ENCODE measurements at places on chromosomes 1 and 21.
A peak's percentile ranks its signal among the peaks of the same experiment; 100 is the strongest.

GRCh38 chr1:18800258-18800657, 59.2 kb downstream of the TAS1R2 start:
- no peak for DNase-seq

- no peak for DNase-seq
Observed at GRCh38 chr21:28396421-28396820, 596.3 kb downstream of the LTN1 start.

DNA sequence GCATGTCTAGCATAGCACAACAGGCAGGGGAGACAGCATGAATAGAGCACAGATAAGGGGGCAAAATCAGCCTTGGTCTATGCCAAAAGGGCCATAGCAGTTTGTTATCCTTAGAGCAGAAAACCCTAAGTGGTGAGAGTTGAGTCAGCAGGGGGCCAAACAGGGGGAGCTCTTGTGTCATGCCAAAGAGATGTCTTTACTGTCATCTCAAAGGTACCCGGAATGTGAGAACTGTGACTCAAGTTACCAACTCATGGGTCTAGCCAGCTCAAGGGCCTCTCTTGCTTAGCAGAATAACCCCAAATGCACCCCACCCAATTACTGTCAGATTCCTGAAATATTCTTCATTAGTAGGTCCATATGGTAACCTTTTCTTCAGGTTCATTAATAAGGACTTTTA, 45.9 kb upstream of the NRDC start:
- DNase-seq, result peak; percentile 71

DNA sequence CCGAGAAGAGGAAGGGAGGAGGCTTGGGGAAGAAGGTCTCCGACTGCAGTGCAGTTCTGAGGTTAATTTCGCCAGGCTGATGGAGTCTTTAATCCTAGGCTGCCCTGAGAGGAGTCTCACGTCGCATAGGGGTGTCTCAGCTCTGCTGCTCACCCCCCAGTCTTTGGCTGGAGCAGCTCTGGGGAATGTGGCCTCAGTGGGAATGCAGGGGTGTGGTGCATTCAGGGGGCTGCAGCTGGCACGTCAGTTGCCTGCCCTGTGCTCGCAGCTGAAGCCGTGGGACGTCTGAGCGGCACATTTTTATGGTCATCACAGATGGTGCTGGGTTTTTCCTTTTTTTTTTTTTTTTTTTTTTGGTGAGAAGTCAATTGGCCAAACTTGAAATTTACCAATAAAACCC, 38.2 kb downstream of the ACTN2 start:
- no peak for DNase-seq

GRCh38 chr21:28078126-28078525, 914.6 kb downstream of the LTN1 start:
- DNase-seq, result no peak

DNA sequence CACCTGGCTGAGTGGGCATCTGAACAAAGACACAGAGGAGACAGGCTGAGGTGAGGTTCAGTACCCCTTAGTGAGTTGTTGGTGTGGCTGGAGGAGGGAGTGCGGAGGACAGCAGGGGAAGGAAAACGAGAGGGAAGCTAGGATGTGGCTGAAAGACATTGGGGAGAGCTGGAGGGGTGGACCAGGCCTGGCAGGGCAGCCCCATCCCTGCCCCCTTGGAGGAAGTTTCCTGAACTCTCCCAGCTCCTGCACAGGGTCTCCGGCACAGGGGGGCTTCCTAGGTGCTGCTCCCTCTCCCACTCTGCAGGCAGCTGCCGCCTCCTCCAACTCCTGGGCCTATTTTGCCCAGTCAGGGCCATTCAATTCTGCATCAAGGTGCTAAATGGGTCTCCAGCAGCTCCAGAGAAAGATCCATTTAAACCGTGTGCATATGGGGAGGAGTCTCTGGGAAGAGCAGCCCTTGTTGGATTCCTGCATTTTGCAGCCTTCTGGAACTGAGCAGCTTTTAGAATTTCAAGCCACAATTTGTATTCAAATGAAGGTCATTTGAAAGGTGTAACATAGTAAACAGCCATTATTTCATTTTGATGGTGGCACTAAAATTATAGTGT, 193.9 kb downstream of the CAMTA1 start:
- no peak for DNase-seq

- no peak for DNase-seq
Observed at GRCh38 chr21:33802481-33802880, 113.1 kb downstream of the ATP5PO start.

- no peak for DNase-seq
Observed at GRCh38 chr1:59816318-59816878, 1.6 kb downstream of the HOOK1 start.

- no peak for DNase-seq
Observed at GRCh38 chr1:64172458-64172983, 30.9 kb upstream of the UBE2U start.

GRCh38 chr1:110012100-110012780, 22.2 kb upstream of the STRIP1 start:
- no peak for DNase-seq

GRCh38 chr21:45562402-45562801, 20.2 kb upstream of the SLC19A1 start:
- DNase-seq, result no peak

DNA sequence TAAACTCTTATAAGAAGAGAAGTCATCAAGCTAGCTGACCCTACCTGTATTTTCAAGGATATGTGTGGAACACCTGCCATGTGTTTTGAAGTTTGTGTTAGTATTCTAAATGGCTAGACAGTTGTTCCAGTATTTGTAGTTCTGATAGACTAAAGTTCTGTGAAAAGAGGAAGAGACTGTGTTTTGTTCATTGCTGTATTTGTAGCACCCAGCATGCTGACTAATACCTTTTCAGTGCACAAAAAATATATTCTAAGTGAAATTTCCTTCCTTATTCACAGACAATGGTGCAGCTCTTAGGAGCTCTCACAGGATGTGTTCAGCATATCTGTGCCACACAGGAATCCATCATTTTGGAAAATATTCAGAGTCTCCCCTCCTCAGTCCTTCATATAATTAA, 8.2 kb upstream of the METTL18 start:
- DNase-seq, result no peak

- no peak for DNase-seq
Observed at GRCh38 chr1:111793923-111794322, 38.2 kb downstream of the DDX20 start.

DNA sequence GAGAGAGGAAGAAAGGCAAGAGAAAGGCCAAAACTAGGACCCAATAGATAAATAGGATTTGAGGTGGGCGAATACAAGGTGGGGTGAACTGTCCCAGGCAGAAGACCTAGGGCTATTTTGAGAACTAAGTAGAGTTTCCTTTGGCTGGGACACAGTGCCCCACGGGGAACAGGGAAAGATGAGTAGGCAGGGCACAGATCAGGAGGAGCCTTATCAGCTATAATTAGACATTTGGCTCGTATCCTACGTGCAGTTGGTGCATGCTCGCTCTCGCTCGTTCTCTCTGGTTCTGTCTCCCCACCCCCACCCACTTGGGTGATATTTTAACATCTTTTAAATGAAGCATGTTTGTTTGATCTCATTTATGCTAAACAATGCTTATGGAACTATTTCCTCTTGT, 235.0 kb upstream of the JUN start:
- no peak for DNase-seq

GRCh38 chr1:186745531-186746146, 65.4 kb upstream of the PTGS2 start:
- DNase-seq, result no peak

GRCh38 chr1:166876540-166876838, 425 bp upstream of the TADA1 start:
- DNase-seq, result no peak

GRCh38 chr1:240616018-240616417, 4.1 kb upstream of the GREM2 start:
- DNase-seq, result no peak

GRCh38 chr1:168405906-168406549, 125.4 kb downstream of the TBX19 start:
- DNase-seq, result no peak

DNA sequence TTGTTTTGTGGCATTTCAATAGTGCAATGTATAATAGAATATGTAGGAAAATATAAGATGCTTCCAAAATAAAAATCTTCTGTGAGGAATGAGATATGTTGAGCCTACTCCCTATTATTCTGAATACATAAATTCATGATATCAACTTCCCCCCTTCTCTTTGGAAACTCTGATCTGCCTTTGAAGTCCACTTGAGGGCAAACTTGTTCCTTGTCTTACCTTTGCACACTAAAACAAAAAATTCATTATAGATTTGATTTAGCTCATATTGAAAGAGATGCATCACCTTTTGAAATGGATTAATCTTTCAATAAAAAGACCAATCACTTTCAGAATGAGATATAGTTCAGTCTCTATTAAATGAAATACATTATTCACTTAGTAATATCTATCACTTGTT, 580.7 kb upstream of the ADGRL4 start:
- DNase-seq, result no peak

DNA sequence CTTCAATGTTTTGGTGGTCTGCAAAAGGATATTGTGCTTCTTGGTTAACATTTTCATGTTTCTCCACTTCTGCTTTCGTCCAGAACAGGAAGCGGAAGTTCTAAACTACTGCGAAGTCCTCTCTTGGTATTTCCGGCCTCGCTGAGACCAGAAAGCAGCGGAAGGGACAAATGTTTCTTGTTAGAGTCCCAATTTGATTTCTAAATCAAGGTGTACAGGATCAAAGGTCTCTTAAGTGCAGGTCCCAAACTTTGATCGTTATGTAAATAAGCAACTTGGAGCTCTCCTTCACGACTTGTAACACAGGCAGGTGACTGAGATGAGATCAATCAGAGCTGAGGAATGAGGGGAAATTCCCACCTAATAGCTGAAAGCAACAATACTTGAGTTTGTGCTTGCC, 40.1 kb upstream of the HMCN1 start:
- DNase-seq, result no peak

GRCh38 chr1:31215065-31215570, 24.6 kb downstream of the NKAIN1 start:
- no peak for DNase-seq

GRCh38 chr21:45226540-45227326, 61.0 kb downstream of the POFUT2 start:
- peak; percentile 47 for DNase-seq

GRCh38 chr1:116951200-116951935, 41.7 kb downstream of the PTGFRN start:
- no peak for DNase-seq

- no peak for DNase-seq
Observed at GRCh38 chr1:38090796-38091195, 44.2 kb upstream of the POU3F1 start.

DNA sequence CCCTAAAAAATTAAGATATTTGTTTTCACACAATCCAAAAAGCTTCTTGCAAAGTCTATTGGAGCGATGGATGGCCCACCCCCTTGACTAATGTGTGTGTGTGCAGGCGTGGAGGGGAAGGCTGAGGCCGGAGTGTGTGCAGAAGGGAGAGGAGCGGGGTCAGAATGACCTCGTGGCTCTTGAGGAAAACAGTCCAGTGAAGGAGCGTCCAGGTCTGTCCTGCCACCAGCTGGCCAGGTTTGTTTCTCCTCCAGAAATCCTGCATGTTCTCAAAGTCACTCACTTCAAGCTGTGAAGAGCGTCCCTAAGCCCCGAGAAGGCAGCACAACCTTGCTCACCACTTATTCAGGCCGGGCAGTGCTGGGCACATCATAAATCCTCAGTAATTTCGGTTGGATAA, 69.5 kb upstream of the SSX2IP start:
- no peak for DNase-seq

- no peak for DNase-seq
Observed at GRCh38 chr21:39559511-39559910, 53.2 kb upstream of the B3GALT5 start.

- DNase-seq, result peak; percentile 83
Observed at GRCh38 chr1:154431586-154432373, 26.6 kb downstream of the IL6R start.

DNA sequence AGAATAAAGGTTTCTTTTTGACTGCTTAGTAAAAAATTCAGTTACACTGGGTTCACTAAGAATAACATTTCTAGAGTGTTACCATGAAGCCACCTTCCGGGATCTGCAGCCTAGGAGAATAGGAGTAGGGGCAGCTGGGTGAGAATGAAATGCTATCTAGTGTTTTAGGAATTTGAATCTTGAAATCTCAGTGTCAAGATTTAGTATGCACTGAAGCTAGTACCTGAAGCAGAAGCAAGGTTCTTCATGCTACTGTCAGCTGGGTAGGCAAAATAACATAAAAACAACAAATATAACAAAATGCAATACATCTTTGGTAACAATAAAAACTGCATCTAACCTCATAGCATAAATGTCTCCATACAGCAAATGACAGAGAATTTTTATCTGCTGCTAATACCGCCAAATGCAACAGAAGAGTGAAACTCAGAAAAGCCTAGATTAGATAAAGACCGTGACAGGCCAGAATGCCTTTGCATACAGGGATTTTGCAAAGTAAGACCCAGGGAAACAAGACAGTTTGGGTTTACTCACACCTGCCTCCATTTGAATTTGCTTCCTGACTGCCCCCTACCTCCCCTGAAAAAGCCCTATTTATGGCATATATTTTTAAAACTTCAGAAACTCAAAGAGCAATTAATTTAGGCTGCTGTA, 58.2 kb downstream of the GADD45A start:
- DNase-seq, result no peak

GRCh38 chr1:113978863-113979702, at the start of gene OLFML3:
Gene OLFML3 (plus strand): TSS chr1:113979474. CDS start chr1:113979517, 43 bp downstream.
- DNase-seq, result peak; percentile 47

GRCh38 chr1:53641481-53642214, 97.3 kb downstream of the GLIS1 start:
- DNase-seq, result no peak

DNA sequence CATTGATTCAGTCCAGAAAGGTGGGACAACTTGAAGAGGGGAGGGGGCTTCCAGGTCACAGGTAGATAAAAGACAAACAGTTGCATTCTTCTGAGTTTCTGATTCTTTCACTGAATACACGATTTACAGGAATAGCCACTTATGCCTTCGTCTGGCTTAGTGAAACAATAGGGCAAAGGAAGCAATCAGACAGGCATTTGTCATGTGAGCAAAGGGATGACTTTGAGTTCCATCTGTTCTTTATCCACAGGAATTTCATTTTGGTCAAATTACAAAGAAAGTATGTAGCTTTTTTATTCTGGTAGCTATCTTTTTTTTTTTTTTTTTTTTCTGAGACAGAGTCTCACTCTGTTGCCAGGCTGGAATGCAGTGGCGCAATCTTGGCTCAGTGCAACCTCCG, 202.5 kb downstream of the TTLL7 start:
- DNase-seq, result no peak

- no peak for DNase-seq
Observed at GRCh38 chr1:29703596-29704370, 467.5 kb downstream of the PTPRU start.

GRCh38 chr1:21605964-21606705, 63.0 kb downstream of the RAP1GAP start:
- DNase-seq, result no peak

- DNase-seq, result no peak
Observed at GRCh38 chr21:34770576-34770975, 101.8 kb downstream of the CLIC6 start.

- no peak for DNase-seq
Observed at GRCh38 chr1:244406337-244406736, 45.4 kb downstream of the ADSS2 start.

- no peak for DNase-seq
Observed at GRCh38 chr1:207431508-207431907, 22.6 kb upstream of the CR2 start.
